ENCODE measurements at places on chromosomes 3 and 15.

GRCh38 chr15:78347586-78348543 is 7.7 kb downstream of the CRABP1 start:
- DNase-seq: no peak

DNA sequence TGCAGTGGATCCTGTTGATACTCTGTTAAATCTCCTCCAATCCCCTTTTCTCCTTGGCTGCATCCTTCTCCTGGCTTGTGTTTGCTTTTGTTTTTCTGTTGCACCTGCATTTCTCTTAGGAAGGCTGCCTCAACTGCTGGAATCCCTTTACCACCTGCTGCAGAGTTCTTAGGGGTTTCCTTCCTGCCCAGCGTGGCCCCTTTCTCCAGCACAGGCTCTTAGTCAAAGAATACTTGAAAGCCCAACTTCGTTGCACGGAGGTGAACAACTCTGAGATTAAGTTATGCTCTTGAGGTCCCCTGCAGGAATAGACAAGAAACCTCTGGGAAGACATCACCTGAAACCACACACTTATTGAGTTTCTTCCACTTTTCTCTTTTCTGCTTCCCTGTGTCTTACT is 121.6 kb upstream of the GRM7 start:
- DNase-seq: no peak

- peak; percentile 80 for DNase-seq
These were observed 12.2 kb downstream of the ALG1L2 start for GRCh38 chr3:130093741-130094391.

DNA sequence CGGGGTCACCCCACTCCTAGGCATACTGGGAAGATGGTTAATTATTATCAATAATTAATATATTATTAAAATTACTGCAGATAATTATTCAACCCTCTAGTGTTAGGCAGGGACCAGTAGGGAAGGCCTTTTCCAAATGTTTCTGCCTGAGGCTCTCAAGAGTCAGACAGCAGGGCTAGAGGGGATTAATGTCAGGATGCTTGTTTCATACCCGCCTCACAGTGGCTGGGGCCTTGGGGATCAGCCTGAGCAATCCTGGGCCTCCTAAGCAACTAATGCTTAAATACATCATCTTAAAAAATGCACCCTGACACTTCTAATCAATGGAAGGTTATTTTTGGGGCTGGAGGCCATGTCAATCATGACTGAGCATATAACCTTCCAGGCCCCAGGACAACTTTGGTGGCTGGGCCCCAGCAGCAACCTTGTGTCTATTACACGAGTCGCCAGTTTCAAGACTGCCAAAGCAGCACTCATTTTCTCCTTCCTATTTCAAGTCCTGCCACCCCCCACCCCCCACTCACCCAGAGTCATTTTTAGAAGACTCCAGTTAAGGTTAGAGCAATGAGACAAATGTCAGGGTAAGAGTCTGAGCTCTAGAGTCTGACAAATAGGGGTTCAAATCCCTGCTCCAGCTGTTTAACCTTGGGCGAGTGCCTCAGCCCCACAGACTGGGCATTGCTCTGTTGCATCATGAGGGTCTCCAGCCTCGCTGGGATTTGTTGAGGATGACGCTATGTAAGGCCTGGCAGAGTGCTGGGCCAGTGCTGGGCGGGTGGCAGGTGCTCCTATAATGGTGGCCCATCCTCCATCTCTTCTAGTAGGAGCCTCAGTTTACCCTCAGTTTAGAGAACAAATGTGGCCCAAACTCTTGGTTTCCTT is 6.1 kb downstream of the AMOTL2 start:
- DNase-seq: no peak

DNA sequence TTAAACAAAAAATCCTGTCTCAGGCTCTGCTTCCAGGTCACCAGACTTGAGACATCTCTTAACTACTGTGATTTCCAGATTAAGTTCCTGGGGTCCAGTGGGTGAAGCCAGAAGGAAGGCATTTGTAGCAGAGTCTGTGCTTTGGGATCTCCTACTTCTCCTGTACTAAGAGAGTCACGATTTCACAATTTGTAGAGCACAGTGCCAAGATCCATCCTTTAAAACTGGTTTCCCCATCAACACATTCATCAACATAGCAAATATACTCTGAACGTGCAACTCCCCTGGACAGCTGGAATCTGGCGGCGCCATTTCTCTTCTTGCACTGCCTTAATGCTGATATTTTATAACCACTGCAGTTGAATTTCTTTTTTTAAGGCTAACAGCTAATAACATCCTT is 33.2 kb downstream of the CDCP1 start:
- no peak for DNase-seq

DNA sequence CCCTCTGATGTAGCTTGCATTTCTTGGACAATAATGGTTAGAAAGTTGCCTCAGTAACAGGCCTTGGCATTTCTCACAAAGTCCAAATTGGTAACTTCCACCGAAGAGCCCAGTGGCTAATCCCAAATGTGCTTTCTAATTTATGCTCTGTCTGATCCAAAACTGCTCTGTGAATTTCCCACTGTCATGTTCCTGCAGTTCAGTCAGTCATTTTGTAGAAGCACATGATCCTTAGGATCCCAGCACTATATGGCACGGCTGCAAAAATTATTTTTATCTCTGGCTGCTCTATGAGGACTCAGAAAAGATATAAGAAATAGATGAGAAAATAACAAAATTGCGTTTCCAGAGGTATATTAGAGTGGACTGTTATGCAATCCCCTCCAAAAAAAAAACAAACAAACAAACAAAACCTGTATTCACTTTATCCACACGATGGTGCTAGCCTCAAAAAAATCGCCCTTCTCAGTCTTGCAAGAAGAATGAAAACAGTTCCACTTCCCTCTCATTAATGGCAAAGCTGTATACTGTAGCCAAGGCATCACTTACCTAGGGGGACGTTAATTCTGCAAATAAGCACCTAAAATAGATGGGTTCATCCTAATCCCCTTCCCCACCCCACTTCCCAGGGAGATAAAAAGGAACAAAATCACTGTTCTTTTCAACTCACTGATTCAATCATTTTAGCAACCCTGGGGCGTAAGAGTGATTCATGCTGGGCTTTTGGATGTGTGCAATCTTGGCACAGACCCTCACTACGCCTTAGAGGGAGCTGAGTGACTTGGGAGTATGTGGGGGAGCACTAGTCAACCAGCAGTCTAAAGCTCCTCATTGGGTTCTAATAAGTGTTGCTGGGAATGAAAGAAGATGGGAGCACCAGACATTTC is 61.3 kb downstream of the TMCO5A start:
- DNase-seq: peak; percentile 75

DNA sequence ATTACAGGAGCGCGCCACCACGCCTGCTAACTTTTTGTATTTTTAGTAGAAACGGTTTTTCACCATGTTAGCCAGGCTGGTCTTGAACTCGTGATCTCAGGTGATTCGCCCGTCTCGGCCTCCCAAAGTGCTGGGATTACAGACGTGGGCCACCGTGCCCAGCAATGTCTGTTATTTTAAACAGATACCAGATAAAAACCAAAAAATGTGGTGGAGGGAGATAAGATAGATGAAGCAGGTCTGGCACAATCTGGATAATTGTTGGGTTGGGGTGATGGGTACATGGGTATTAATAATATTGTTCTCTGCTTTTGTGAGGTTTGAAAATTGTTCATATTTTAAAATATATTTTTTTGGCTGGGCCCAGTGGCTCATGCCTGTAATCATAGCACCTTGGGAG is 4.7 kb downstream of the RNF111 start:
- peak; percentile 70 for DNase-seq

- DNase-seq: no peak
These were observed 37.9 kb downstream of the ANKDD1A start for GRCh38 chr15:64949383-64950186.

DNA sequence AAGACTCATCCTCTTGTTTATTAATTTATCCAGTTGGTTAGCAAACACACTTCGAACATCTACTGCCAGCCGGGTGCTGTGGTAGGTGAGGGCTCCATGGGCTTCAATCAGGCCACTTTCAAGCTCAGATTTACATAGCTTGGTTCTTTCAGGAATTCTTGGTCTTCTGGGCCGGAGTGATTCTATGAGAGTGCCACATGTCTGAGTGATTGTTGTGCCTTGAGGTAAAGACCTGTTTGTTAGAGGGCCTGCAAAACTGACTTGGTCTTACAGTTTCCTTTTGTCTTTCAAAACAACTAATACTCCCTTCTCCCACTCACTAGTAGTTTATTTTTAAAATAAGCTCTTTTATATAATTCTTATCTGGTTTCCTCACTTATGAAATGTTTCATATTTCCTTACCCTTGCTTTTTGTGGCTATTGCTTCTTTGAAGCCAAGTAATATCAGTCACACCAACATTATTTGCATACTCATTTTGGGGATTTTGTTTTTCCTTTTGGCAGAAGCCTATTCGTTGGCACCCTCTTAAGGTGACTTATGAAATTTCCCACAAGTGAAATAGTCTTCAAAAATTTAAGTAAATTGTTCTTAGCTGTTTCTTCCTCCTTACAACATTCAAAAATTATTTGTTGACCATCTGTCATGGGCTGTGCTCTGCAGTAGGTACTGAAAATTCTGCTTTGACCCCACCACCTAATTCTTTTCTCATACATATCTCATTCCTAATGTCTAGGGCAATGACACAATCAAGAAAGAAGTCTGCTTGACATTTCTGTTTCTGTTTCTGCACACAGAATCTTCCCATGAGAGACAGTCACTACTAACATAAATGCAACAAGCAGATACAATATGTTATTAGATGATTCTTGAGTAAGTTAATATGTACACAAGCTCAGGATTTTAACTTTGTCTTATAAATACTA is 120.2 kb downstream of the LRRC28 start:
- DNase-seq: peak; percentile 51

- DNase-seq: no peak
These were observed 9.2 kb upstream of the EHD4 start for GRCh38 chr15:41981371-41982132.

DNA sequence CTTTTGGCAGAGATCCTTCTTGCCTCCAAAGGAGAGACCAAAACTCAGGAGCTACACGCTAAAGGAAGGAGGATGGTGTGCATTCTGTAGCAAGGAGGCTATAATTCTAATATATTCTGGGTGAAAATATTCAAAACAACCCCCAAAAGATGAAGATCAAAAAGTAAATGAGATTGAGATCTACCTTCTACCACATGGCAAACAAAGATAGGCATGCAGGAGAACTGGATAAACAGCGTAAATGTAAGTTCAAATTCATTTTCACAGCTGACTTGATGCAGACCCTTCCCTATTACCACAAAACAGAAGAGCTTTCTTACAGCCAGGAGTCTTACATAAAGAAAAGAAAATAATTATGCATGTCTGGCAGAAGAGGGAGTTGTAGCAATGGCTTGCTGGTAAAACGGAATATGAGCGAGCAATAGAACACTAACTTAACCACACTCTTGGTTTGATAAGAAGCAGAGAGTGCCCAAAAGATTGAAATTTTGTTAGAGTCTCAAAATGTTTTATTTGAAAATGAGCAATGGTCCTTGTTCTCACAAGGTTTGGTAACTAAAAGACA is 272.7 kb downstream of the MECOM start:
- DNase-seq: peak; percentile 81

Measured in hematopoietic multipotent progenitor cell treated with erythropoietin and hydrocortisone succinate and interleukin-3 and kit ligand, for 4 days (in vitro differentiated cells).